Fibroblast of lung (primary cell): ENCODE measurements at places on chromosomes 4 and X. TPM values are rescaled to one million over a fixed set of nuclear protein-coding genes. Genes with fewer than 3 reads are reported as not detected.

DNA sequence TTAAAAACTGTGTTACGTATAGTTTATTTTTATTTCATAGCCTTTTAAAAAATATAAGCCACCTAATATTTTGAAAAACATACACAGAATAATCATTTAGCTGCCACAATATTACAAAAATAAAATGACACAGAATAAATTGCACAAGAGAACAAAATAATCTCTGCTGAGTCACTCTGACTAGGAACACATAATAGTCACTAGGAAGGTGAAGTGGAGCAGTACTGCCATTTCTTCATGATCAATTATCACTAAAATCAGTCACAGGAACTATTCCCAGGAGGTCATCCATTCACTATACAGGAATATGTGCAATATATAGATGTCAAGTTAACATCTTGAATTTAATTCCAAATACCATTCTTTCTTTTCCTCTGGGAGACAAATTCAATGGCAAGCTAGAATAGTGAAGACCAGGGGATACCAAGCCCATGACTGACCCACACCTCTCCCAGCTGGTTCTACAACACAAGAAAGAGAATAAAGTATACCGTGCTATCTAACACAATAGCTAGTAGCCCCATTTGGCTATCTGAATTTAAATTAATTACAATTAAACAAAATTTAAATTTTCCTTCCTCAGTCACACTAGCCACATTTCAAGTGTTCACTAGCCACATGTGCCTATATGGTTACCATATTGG, 5.9 kb downstream of the SMIM43 start:
- peak; percentile 62 for DNase-seq

RTL5 gene
- 2.8 and 4.5 TPM in 2 replicates for total RNA-seq

- peak; percentile 10 for DNase-seq
Observed at GRCh38 chrX:105375816-105376215, 155.3 kb upstream of the TEX13A start.

GRCh38 chrX:134004084-134004483, 18.7 kb upstream of the GPC3 start:
- DNase-seq: peak; percentile 63

DNA sequence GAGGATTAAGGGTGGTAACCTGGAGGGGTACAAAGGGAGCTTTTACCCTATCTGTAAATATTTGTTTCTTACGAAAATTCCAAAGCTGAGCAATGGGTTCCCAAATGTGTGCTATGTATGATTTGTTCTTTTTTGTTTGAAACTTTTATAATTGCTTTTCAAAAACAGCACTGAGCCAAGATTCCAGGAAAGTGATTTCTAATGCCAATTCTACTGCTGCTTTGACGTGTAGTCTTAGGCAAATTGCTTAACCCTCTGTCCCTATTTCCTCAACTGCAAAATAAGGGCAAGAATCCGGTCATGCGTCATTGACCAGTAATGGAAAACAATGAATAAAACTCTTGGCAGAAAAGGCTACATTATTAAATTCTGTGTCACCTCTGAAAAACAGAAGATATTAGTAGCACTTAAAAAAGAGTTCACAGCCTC, 454.7 kb downstream of the IL15 start:
- peak; percentile 99 for DNase-seq

DNA sequence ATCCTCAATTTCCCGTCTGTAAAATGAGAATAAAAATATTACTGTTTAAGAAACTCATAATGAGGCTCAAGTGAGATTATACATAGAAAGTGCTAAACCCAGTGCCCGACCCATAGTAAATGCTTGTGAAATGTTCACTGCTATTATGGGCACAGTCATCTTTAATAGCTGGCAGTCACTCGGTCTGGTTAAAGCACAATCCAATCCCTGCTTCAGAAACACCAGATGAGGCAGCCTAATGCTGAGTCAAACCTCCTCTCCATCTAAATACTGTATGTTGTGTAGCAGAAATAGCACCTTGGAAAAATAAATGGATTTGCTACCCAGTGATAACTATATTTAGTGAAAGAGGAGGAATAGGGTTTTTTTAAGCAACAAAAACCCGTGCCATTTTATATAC, 14.5 kb downstream of the EVC2 start:
- DNase-seq: no peak

HMGB3 gene
- total RNA-seq: 5.4 and 8.8 TPM in 2 replicates

- peak; percentile 29 for DNase-seq
Observed at GRCh38 chr4:185242749-185243533, 33.5 kb downstream of the SNX25 start.

DNA sequence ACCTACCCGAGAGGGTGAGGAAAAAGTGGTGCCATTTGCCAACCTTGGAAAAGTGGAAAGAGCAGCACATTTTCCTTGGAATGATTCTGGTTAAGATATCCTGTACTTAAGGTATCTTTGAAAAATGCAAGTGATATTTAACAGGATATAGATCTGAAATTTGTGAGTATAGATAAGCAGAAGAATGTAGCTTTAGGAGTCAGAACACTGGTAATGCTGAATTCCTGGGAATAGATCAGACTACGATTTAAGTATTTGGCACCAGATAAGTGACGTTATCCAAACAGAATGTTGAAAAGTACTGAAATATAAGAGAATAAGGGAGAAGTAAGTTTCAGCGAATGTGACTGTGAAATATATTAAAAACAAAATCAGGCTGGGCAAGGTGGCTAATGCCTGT, 210.1 kb downstream of the PCDH7 start:
- DNase-seq: no peak

- no peak for DNase-seq
Observed at GRCh38 chr4:74291471-74291870, 16.8 kb upstream of the EPGN start.
